ENCODE measurements at places on chromosomes 2 and 18.

DNA sequence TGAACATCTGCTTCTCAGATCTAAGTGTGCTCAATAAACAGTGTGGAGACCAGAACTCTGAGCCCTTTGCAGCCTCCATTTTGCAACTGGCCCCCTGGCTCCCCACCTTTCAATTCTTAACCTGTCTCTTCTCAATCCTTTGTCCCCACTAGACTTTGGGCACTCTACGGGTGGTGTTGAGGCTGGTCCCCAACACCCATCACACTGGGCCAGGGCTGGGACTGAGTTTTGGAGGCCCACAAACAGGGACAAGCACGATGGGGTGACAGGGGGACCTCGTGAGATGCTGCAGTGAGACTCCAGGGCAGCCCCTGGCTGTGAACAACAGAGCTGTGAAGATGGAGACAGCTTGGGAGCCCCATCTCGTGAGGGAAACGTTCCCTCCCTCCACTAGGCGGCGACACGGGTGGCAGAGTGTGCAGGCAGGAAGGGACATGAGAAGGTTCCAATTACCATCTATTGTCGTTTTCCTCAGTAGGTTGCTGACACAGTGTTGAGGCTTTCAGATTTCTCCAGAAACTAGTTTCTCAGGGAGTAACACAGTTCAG lies 1.2 kb downstream of the ANKMY1 start:
- no peak overlapping the region for H3K4me3 ChIP-seq
- no peak overlapping the region for H3K27ac ChIP-seq
- no peaks in the 10 kb centered on the region for H3K27me3 ChIP-seq
- peaks cover 4% of the 10 kb centered on the region for H3K36me3 ChIP-seq

DNA sequence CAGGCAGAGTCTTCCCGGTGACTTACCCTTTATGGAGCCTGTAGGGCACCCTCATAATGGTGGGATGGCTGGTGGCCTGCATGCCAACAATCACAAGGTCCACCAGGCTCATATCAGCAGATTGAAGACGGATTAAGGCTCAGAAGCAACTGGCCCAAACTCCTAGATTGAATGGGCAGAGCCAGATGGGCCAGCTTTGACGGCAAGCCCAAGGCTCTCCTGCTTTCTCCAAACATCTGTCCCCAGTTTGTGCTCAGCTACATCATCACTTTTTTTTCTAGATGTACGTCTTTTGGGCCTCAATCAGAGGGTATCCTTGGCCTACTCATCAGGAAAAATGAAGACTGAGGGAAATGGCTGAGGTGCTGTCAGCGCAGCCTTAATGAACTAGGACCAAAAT lies 114.6 kb downstream of the VIT start:
- H3K27ac ChIP-seq: no peak overlapping the region
- no peaks in the 10 kb centered on the region for H3K36me3 ChIP-seq
- no peak for DNase-seq

- no peaks in the 10 kb centered on the region for H3K27me3 ChIP-seq
- H3K4me3 ChIP-seq: no peak overlapping the region
- no peaks in the 10 kb centered on the region for H3K36me3 ChIP-seq
- no peak for DNase-seq
- H3K4me1 ChIP-seq: peaks cover 19% of the 10 kb centered on the region
- H3K27ac ChIP-seq: peak overlapping the region; percentile 44
These were observed 48.4 kb upstream of the BCL2L11 start for GRCh38 chr2:111072220-111072871.

DNA sequence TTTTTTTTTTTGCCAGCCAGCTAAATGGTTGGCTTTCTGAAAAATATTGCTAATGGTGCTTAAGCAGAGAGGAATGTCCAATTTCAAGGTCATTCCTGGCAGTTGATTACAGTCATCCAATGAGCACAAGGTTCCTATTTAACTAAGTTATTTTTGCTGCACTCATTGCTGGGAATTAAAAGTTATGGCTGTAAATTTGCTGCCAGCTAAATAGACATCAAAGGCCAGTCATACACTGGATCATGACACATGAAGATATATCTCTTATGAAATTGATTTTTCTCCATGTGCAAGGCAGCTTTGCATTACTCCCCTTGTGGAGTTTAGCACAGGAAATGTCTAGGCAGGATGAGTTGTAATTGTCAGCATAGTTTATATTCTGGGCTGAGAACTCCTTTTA lies 1898.4 kb upstream of the CELF4 start:
- no peak for DNase-seq
- H3K36me3 ChIP-seq: no peaks in the 10 kb centered on the region
- no peak overlapping the region for H3K27ac ChIP-seq
- no peaks in the 10 kb centered on the region for H3K4me1 ChIP-seq
- H3K4me3 ChIP-seq: no peak overlapping the region
- no peaks in the 10 kb centered on the region for H3K27me3 ChIP-seq

DNA sequence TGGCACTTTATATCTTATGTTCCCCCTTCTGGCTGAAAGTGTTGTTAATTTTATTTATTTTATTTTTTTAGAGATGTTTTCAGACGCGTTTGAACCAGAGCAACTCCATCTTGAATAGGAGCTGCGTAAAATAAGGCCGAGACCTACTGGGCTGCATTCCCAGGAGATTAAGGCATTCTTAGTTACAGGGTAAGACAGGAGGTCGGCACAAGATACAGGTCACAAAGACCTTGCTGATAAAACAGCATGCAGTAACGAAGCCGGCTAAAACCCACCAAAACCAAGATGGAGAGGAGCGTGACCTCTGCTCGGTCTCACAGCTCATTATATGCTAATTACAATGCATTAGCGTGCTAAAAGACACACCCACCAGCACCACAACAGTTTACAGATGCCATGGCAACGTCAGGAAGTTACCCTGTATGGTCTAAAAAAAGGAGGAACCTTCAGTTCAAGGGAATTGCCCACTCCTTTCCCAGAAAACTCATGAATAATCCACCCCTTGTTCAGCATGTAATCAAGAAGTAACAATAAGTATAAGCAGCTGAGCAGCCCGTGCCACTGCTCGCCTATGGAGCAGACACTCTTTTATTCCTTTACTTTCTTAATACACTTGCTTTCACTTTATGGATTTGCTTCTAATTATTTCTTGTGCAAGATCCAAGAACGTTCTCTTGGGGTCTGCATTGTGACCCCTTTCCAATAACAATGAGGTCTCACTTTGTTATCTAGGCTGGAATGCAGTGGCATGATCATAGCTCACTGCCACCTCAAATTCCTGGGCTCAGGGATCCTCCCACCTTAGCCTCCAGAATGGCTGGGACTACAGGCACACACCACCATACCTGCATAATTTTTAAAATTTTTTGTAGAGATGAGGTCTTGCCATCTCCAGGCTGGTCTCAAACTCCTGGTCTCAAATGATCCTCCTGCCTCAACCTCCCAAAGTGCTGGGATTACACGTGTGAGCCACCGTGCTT lies 55.9 kb downstream of the CACNB4 start:
- H3K36me3 ChIP-seq: no peaks in the 10 kb centered on the region
- peaks cover 19% of the 10 kb centered on the region for H3K4me1 ChIP-seq
- no peak overlapping the region for H3K4me3 ChIP-seq

- H3K27ac ChIP-seq: no peak within 1 kb of the TSS
- peaks cover 65% of the 10 kb centered on the region for H3K4me1 ChIP-seq
- H3K36me3 ChIP-seq: no peaks in the 10 kb centered on the region
These were observed at the start of gene KYNU for GRCh38 chr2:142877216-142877838. Gene KYNU (plus strand): TSS chr2:142877664. CDS start chr2:142885368, 7,704 bp downstream.

GRCh38 chr2:55923982-55924321 lies 370 bp upstream of the EFEMP1 start:
- no peaks in the 10 kb centered on the region for H3K27me3 ChIP-seq
- H3K4me3 ChIP-seq: peak overlapping the region; percentile 79
- no peaks in the 10 kb centered on the region for H3K36me3 ChIP-seq
- H3K27ac ChIP-seq: peak overlapping the region; percentile 47

DNA sequence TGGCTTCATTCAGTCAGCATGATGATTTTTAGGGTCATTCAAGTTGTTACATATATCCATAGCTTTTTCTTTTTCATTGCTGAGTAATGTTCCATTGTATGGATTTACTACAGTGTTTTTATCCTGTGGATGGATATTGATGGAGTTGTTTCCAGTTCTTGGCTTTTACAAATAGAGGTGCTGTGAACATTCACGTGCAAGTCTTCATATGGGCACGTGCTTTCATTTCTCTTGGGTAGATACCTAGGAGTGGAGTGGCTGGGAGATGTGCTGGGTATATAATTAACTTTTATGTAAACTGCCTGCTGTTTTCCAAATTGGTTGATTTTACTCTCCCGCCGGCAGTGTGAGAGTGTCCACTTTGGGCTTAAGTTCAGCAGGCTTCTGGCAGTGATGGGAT lies 16.5 kb downstream of the AGAP1 start:
- no peak overlapping the region for H3K4me3 ChIP-seq
- H3K27ac ChIP-seq: no peak overlapping the region
- no peak for DNase-seq
- no peaks in the 10 kb centered on the region for H3K27me3 ChIP-seq
- peaks cover 32% of the 10 kb centered on the region for H3K4me1 ChIP-seq

- no peak overlapping the region for H3K27ac ChIP-seq
- H3K4me3 ChIP-seq: no peak overlapping the region
- no peaks in the 10 kb centered on the region for H3K27me3 ChIP-seq
- no peak for DNase-seq
- H3K36me3 ChIP-seq: no peaks in the 10 kb centered on the region
- no peaks in the 10 kb centered on the region for H3K4me1 ChIP-seq
These were observed 167.9 kb upstream of the NXPH2 start for GRCh38 chr2:138948070-138948539.

GRCh38 chr18:54100920-54101470 lies 123.5 kb downstream of the MBD2 start:
- no peak for DNase-seq
- no peak overlapping the region for H3K27ac ChIP-seq
- H3K27me3 ChIP-seq: no peaks in the 10 kb centered on the region
- H3K4me3 ChIP-seq: no peak overlapping the region
- no peaks in the 10 kb centered on the region for H3K36me3 ChIP-seq

- H3K27ac ChIP-seq: no peak overlapping the region
- H3K36me3 ChIP-seq: no peaks in the 10 kb centered on the region
- no peaks in the 10 kb centered on the region for H3K27me3 ChIP-seq
- DNase-seq: no peak
These were observed 2.4 kb downstream of the DGKD start for GRCh38 chr2:233356546-233357308.

- no peak overlapping the region for H3K27ac ChIP-seq
- no peak overlapping the region for H3K4me3 ChIP-seq
- no peaks in the 10 kb centered on the region for H3K4me1 ChIP-seq
- H3K27me3 ChIP-seq: no peaks in the 10 kb centered on the region
These were observed 138.7 kb upstream of the ZNF516 start for GRCh38 chr18:76633588-76634269.

All from esophagus squamous epithelium (tissue), 5 donors.